ENCODE measurements at places on chromosomes 5 and 9. TPM values are rescaled to one million over a fixed set of nuclear protein-coding genes. Genes with fewer than 3 reads are reported as not detected.

DNA sequence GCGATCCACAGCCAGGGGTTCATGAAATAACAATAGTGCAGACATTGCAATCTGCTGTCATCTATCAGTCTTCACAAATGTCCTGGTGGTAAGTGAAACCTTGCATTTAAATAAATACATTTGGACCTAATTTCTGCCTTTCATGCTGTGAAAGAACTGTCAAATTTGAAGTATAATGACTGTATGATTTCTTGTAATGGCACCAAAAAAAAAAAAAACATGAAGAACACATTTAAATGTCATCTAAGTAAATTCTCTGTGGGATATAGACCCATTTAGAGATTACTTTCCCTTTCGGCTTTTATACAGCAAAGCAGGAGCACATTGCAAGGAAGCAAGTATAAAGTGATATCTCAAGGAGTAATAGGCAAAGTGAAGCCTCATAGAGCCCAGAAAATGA lies 431.5 kb upstream of the SGCD start:
- DNase-seq: no peak

The LPCAT1 gene
- 42.3 TPM for polyA plus RNA-seq

DNA sequence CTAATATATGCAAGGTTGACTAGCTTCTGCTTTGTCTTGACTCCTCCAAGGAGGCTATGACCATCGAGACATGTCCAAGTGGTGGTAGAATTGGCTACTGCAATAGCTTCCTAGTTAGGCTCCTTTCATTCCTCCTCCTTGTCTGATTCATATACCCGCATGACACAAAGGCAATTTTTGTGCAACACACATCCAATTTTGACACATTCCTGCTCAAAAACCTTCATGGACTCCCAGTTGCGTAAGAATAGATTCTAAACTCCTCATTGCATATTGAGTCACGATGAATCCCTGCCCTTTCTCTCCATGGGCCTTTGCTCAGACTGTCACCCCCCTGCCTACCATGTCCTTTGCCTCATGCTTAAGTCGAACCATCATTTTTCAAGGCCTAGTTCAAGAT lies 344.5 kb downstream of the ACTL7B start:
- DNase-seq: no peak

- no peak for DNase-seq
Observed at GRCh38 chr5:35543408-35543807, 74.3 kb upstream of the SPEF2 start.

The SLC9A3 gene
- 1.9 TPM for polyA plus RNA-seq
